Ecto neural progenitor cell (in vitro differentiated cells): ENCODE measurements at places on chromosomes 7 and 10.

GRCh38 chr10:46543466-46544377 is 12.7 kb downstream of the GPRIN2 start:
- no peak for DNase-seq

GRCh38 chr7:45401851-45402250 is 172.3 kb upstream of the ADCY1 start:
- DNase-seq: peak; percentile 4

DNA sequence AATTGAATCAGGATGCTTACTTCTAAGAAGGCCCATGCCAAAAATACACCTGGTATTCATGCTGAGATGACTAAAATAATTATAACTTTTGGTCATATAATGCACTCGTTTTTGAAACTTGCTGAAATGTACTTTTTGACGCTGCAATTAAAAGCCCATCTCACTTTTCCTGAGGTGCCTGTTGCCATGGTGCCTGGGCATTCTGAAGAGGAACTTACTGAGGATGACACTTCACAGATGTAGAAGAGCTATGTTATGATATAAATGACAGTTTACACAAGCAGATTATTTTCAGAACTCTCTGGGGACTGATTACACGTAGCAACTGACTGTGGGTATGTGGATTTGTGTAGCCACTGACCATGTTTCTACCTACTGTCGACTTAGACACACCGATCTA is 182.4 kb downstream of the TPK1 start:
- DNase-seq: no peak

DNA sequence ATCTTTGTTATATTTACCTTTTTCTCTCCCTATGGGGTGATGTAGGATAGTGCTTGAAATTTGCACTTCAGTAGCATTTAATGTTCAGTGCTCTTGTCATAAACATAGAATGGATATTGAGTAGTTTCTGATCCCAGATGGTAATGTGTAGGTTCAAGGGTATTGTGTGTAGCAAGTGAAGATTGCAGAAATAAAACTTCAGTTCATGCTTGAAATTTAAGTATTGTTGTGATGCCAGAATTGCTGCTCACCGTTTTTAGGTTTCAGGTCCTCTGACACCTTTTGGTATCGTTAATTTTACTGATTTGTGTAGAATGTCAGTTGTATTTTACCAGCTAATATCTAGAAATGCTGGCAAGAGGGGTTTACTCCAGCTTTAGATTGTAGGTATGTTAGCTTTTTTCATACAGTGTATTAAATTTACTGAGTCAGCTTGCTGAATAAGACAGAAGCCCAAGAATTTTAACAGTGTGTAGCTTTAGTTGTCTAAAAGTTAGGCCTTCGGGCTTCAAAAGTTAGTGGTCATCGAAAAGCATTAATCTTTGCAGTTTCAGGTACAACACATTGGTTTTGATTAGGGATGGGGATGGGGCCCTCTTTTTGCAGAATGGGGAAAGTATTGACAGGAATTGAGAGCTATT is 1.9 kb downstream of the PTEN start:
- no peak for DNase-seq

DNA sequence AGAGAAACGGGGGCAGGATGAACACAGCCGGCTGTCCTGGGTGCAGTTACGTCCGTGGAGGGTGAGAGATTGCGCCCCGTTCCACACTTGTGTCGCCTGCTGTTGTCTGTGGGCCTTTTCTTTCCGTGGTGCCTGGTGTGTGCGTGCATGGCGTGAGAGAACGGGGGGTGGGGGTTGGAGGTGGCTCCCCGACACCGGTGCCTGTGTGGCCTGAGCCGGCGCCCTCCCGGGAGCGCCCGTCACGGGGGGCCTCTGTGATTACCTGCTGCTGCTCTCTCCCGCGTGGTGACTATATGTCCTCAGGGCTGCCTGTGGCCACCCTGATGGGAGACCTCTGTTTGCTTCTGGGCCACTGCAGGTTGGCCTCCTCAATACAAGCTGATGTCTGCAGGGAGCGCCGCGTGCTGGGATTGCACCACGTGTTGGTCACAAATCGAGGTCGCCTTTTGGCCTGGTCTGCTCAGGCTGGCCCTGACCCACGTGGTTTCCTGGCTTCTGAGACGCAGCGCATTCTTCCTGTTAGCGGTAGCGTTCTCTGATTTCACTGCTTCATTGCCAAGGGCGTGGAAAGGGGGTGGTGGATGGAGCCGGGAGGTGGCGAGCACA is 10.9 kb upstream of the AP5Z1 start:
- DNase-seq: no peak
